EH (cell line): ENCODE measurements at places on chromosomes 7 and 10.

- DNase-seq = no peak
Observed at GRCh38 chr10:37314350-37314749, 189.0 kb downstream of the ANKRD30A start.

- DNase-seq = no peak
Observed at GRCh38 chr7:36629351-36629750, 94.9 kb downstream of the AOAH start.

DNA sequence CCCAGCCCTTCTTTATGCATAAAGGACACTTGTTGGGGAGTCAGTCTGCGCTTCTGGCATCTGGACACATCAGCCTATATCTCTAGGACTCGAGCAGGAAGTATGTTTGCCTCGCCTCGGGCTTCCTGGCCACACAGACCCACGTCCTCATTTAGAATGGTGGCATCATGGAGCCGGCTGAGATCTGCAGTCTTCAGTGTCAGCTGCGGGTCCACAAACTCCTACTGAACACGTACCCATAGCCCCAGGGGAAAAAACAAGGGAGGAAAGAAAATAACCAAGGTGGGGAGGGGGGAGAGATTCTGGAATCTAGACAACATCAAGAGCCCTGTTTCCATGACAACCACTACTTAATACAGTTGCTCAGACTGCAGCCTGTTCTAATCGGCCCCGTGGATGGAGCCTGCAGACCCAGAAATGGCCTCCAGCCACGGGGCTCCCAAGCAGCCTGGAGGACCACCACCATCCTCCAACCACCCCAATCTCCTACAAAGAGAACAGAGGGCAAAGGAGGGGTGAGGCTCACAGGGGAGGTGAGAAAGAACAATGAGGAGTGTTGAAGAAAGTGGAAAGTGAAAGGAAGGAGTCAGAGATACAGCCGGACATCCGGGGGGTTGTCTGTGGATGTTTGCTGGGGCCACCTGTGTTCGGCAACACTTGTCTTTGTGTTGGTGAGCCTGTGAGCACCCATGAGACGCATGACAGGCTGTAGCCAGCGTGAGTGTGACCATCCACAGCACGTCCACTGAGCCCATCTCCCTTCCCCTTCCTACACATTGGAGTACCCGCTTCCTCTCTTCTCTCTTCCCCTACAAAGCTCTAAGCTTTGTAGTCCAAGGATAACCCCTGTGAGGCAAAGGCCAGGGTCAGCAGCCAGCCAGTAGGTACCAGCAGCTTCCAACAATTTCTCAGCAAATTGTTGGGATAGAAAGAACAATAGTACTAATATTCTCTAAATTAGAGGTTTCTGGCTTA is 141.0 kb downstream of the PLXNA4 start:
- DNase-seq = no peak

- DNase-seq = no peak
Observed at GRCh38 chr10:30805061-30805460, 175.5 kb upstream of the LYZL2 start.

DNA sequence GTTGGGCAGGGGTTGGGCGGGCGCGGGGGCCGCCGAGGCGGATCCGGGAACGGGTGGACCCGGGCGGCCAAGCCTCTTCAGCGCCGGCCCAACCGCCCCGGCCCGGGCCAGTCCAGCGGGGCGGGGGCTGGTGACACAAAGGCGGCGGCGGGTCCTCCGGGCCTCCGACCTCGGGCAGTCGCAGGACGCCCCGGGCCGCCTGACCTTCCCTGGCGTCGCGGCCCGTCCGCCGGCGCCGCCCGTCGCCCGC is 54.2 kb downstream of the METTL2B start:
- no peak for DNase-seq

- DNase-seq = no peak
Observed at GRCh38 chr10:59508296-59508695, 145.9 kb upstream of the FAM13C start.

DNA sequence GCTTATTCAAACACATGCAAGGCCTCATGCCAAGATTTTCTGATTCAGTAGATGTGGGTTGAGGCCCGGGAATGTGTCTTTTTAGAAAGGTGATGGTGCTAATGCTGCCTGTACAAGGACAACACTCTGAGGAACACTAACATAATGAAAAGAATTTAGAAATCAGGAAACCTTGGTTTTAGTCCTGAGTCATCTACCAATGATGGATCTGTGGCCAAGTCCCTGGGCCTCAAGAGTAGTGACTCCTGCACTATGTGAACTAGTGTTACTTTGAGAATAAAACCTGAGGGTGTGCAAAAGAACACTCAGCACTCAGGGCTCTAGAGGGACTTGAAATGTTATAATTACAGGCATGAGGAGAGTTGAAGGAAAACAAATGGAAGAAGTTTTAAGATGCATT is 741.7 kb upstream of the GALNT17 start:
- DNase-seq = no peak

DNA sequence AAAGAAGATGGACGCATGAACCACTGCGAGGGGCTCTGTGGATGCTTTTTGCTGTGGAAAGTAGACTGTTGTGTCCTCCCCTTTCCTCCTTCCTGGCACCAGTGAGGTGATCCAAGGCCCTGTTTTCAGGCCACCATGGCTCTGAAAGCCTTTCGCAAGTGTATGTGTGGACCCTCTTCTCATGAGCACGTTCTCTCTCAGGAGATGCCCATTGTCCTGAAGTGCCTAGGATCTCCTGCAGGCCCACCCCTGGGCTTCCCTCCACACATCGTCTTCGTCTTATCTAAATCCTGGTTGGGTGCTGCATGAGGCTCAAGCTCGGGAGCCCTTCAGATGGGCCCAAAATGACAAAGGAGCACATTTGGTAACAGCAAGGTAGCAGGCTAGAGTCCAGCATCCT is 188.2 kb downstream of the PTPN20 start:
- no peak for DNase-seq

DNA sequence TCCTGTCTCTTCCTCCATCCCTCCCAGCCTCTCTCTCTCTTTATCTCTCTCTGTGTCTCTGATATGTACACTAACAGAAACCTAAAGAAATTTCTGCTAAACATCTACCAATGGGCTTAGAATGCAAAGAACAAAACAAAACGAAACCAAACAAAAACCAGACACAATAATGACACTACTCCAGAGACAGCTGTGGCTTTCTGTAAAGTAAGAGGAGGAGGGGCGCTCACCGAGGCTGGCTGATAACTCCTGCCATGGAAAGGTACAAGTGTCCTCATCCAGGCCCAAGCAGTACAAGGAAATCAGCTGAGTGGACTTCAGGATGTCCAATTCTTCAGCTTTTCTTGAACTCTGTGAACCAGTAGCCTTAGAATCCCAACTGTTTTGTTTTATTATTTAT is 70.4 kb upstream of the FZD8 start:
- DNase-seq = no peak

DNA sequence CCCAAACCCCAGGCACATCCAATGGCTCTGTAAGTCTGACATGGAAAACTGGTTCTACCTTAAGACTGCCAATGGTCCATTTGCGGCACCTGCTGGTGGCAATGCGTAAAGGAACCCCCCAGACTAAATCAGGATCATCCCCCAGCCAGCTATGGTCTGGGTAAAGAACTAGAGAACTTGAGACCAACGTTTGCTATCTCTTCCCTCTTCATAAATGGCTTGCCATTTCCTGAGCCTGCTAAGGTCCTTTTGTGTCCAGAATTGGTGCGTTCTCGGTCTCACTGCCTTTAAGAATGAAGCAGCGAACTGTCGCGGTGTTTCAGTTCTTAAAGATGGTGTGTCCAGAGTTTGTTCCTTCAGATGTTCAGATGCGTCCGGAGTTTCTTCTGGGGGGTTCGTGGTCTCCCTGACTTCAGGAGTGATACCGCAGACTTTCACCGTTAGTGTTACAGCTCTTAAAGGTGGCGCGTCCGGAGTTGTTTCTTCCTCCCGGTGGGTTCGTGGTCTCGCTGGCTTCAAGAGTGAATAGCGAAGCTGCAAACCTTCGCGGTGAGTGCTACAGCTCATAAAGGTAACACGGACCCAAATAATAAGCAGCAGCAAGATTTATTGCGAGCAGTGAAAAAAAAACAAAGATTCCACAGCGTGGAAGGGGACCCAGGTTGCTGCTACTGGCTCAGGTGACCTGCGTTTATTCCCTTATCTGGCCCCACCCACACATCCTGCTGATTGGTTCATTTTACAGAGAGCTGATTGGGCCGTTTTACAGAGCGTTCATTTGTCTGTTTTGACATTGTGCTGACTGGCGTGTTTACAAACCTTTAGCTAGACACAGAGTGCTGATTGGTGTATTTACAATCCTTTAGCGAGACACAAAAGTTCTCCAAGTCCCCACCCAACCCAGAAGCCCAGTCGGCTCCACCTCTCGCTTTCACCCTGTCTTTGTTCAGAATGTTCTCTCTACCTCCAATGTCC is 95.4 kb downstream of the ELMO1 start:
- no peak for DNase-seq

GRCh38 chr7:71131256-71132126 is 453 bp upstream of the GALNT17 start:
- no peak for DNase-seq

DNA sequence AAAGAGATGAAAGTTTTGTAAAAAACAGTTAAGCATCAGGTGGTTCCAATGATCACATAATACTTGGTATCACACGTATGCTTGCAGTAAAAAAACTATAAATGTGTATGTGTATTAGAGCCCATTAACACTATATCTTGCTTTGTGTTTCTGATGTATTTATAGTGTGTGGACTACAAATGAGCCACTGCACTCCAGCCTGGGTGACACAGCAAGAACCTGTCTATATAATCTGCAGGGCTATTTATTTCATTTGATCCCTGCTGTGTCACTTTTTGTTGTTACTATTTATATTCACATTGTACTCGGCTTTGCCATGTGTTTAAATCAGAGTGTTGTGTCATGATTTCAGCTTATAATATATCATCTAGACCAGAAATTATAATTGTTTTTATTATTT is 487.8 kb upstream of the TEX47 start:
- no peak for DNase-seq

GRCh38 chr10:12589791-12590190 is 240.4 kb downstream of the CAMK1D start:
- no peak for DNase-seq

- DNase-seq = peak; percentile 77
Observed at GRCh38 chr7:832167-832967, at the start of gene SUN1. Gene SUN1 (plus strand): TSS chr7:832476. CDS start chr7:832525, 49 bp downstream.
